ENCODE measurements at places on chromosomes 5 and 9.

DNA sequence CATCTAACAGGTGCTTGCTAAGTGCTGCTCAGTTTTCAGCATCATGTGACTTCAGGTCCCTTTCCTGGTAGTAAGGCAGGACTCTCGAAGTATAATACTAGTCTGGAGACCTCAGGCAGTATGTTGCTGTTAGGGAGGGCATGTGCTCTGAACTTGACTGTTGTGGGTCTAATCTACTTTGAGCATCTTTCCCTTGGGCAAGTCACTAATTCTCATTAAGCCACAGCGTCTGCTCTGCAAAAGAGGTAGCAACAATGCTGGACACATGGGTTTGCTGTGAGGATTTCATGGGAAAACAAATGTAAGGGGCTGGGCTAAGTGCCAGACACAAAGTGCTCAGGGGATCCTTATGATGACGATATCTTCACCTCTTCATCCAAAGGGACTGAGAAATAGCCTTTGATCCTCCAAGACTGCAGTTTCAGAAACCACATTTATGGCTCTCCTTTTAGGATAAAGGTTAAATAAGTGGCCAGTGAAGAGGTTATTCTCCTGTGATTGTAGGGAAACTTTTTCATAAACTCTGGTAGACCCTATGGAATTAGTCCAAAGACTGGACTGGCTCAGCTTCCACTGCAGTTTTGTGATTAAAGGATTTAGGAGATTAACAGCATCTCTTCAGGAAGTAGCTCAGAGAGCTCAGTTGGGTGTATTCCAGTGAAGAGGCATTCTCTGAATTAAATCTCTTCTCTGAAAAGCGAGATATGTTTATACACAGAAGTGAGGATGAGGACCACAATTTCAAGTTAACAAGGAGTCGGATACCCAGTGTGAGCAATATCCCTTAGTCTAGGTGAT is 216.6 kb downstream of the SGCD start:
- no peak for DNase-seq

DNA sequence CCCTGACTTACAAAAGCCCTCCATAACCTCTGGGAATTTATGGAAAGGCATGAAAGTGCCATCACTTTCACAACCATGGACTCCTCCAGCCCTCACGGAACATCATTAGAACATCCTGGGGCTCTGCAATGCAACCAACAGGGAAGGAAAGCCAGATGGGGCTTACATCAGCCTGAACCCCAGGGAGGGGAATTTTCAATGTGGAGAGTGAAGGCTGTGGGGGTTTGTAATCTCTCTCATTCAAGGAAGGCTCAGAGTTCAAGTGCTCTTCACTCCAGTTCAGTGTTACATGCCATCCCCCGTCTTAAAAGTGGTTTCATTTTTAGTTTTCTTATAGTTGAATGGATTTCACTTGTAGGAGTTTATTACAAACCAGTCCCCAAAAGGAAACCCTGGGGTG is 5.7 kb downstream of the SPRY4 start:
- no peak for DNase-seq

- no peak for DNase-seq
Observed at GRCh38 chr5:171801-172331, 19.4 kb upstream of the LRRC14B start.

GRCh38 chr5:142356349-142356715 is 31.5 kb upstream of the SPRY4 start:
- no peak for DNase-seq

DNA sequence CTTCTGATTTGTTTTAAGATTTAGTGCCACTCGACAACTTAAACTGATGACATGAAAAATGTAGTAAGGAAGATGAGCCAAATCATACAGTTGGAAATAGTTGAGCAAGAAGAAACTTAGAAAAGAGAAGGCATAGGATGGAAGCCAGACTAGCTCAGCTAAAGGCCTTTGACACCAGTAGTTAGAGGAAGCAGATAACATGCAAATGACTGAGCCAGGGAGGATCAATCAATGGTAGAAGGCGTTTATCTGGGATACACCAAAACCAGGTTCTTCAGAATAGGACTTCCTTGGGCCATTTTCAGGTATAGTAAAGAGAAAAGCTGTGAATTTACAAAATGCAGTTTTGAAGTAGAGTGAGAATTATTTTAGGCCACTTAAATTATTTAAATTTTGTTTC is 3.2 kb downstream of the TDRD7 start:
- no peak for DNase-seq

Measured in bone marrow (tissue), 2 donors.